ENCODE measurements at places on chromosomes 5 and 9. TPM values are rescaled to one million over a fixed set of nuclear protein-coding genes. Genes with fewer than 3 reads are reported as not detected.

DNA sequence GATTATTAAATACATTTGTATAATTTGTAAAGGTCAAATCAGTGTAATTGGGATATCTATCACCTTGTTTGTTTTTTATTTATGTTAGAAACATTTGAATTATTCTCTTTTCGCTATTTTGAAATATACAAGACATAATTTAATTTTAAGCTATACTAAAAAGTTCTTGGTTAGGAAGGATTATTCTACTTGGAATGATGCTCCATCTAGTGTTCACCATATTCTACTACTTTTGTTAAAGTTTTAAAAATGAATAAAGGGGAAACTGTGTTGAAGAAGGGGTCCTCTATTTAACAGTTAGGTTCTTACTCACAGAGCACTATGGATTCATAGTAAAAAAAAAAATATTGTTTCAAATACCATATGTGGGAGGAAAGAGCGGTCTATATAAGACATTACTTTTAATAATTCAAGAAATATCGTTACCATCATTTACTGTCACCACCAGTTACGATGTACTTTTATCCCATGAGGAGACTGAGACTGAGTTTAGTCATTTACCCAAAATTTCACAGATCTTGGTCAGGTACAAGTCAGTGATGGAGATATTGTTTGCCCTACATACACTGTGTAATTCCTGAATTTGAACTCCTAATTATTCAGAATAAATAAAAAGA, 6.3 kb upstream of the STOM start:
- H3K36me3 ChIP-seq: no peaks in the 10 kb centered on the region
- no peak overlapping the region for H3K27ac ChIP-seq
- DNase-seq: no peak
- H3K4me1 ChIP-seq: peaks cover 17% of the 10 kb centered on the region

Gene TARS1
- 305 TPM for total RNA-seq

DNA sequence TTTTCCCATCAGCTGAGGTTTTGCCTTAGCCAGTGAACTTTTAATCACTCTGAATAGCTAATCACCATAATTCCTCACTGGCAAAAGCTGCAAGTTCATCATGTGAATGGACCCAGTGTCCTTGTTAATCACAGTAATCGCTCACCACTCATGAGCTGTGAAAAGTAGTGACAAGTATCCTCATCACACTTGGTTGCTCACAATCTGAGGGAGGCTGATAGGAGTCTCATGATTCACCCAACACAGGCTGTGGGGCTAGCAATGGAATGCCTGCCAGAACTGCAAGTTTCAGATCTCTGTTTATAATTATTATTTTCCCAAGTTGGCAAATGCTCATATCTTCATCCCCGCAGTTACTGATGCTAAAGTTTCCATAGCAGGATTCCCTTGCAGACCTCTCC, 467.2 kb downstream of the KIF4B start:
- no peak for DNase-seq
- no peak overlapping the region for H3K4me3 ChIP-seq
- no peaks in the 10 kb centered on the region for H3K36me3 ChIP-seq
- H3K27me3 ChIP-seq: no peaks in the 10 kb centered on the region

GRCh38 chr5:9099689-9100088, 446.2 kb downstream of the SEMA5A start:
- H3K4me3 ChIP-seq: no peak overlapping the region
- no peaks in the 10 kb centered on the region for H3K4me1 ChIP-seq
- no peaks in the 10 kb centered on the region for H3K36me3 ChIP-seq

- no peak overlapping the region for H3K4me3 ChIP-seq
- H3K4me1 ChIP-seq: no peaks in the 10 kb centered on the region
- no peaks in the 10 kb centered on the region for H3K27me3 ChIP-seq
- DNase-seq: no peak
- no peaks in the 10 kb centered on the region for H3K36me3 ChIP-seq
Observed at GRCh38 chr9:119074017-119074416, 295.2 kb downstream of the BRINP1 start.

GRCh38 chr5:164277720-164278119, 772.3 kb downstream of the MAT2B start:
- no peaks in the 10 kb centered on the region for H3K27me3 ChIP-seq
- H3K36me3 ChIP-seq: no peaks in the 10 kb centered on the region
- H3K4me1 ChIP-seq: no peaks in the 10 kb centered on the region
- DNase-seq: peak; percentile 46

Gene FOXD4L6
- total RNA-seq: under 0.01 TPM

GRCh38 chr5:118529361-118530144, 458.8 kb downstream of the DTWD2 start:
- H3K36me3 ChIP-seq: no peaks in the 10 kb centered on the region
- no peak for DNase-seq
- no peak overlapping the region for H3K4me3 ChIP-seq
- H3K27ac ChIP-seq: no peak overlapping the region
- no peaks in the 10 kb centered on the region for H3K27me3 ChIP-seq
- peaks cover 4% of the 10 kb centered on the region for H3K4me1 ChIP-seq

Gene SLC6A7
- total RNA-seq: under 0.01 TPM

GRCh38 chr5:137937994-137938750, 48.9 kb downstream of the PKD2L2 start:
- H3K27me3 ChIP-seq: no peaks in the 10 kb centered on the region
- no peak overlapping the region for H3K4me3 ChIP-seq
- peaks cover 56% of the 10 kb centered on the region for H3K36me3 ChIP-seq
- H3K4me1 ChIP-seq: no peaks in the 10 kb centered on the region
- H3K27ac ChIP-seq: no peak overlapping the region

DNA sequence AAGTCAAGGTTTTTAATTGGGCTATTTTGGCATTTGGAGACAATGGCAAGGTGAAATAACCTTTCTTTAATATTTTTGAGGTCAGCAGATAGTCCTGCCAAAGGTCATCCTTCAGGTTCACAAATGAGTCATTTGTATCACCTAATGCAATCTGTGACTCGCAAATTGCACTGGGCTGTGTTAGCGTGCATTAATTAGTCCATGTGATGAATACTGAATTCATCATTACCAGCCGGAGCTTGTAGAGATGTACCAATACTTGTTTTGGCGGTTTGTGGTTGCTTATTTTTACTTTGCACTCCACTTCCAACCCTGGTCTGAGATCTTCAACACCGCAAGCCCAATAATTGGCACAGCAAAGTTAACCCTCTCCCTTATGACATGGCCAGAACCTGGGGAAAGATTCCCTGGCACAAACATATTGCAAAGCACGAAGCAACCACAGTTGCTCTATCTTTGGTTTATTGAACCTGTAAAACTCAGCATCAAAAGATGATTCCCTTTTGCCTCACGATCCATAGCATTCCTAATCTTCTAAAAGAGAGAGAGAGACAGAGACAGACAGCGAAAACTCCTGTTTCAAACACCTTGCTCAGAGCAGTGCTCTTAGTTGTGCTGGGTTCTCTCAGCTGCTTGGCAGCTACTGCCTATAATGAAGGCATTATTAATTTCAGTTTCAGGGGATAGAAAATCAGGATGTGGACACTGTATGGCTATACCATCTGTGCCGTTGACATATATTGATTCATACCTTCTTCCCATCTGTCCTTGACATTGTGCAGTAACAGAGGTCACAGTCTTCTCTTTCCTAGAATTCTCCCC, 178.1 kb downstream of the EBF1 start:
- H3K36me3 ChIP-seq: no peaks in the 10 kb centered on the region
- DNase-seq: no peak
- H3K4me3 ChIP-seq: no peak overlapping the region
- H3K27me3 ChIP-seq: no peaks in the 10 kb centered on the region
- H3K27ac ChIP-seq: no peak overlapping the region
- H3K4me1 ChIP-seq: no peaks in the 10 kb centered on the region

Gene ANGPTL2
- 72.5 TPM for total RNA-seq

DNA sequence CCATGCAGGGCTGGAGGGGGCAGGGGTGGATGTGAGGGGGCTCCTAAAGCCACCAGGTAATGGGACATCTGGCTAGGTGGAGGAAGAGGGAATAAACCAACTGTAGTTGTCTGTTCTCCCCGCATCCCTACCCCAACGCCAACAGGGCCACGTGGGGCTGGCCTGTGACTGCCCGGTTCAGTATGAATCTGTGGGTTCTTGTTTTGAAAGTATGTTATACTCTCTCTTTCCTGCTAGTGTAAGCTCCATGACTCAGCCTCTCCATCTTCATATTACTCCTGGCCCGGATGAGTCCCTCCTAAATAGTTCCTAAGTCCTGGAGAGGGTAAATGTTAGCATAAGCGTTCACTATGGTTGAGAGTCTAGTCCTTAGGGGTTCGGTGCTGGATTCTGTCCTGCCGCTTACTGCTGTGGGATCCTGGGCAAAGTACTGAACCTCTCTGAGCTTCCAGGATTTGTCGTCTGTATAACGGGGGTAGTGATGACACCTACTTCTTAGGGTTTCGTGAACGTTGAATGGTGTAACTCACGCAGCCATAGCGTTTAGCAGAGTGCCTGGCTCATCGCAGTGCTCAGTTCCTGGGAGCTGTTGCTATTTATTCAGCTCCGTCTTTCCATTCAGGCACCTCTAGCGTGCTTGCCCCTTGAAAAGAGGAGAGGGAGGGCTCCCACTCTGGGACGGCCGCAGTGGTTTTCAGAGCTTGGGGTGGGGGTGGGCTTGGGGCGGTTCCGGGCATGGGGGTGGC, 28.8 kb downstream of the LHX2 start:
- peak overlapping the region; percentile 64 for H3K4me3 ChIP-seq
- peaks cover 56% of the 10 kb centered on the region for H3K27me3 ChIP-seq
- no peak overlapping the region for H3K27ac ChIP-seq
- H3K36me3 ChIP-seq: no peaks in the 10 kb centered on the region
- peaks cover 14% of the 10 kb centered on the region for H3K4me1 ChIP-seq
- peak; percentile 98 for DNase-seq

Gene GPR150
- 0.29 TPM for total RNA-seq

GRCh38 chr5:83096660-83097339, 19.5 kb downstream of the XRCC4 start:
- H3K27ac ChIP-seq: peak overlapping the region; percentile 61
- peaks cover 33% of the 10 kb centered on the region for H3K4me1 ChIP-seq
- no peaks in the 10 kb centered on the region for H3K27me3 ChIP-seq
- peak; percentile 52 for DNase-seq

GRCh38 chr5:159628703-159629102, 287.6 kb upstream of the ADRA1B start:
- H3K27ac ChIP-seq: no peak overlapping the region
- H3K4me1 ChIP-seq: no peaks in the 10 kb centered on the region
- H3K27me3 ChIP-seq: no peaks in the 10 kb centered on the region

DNA sequence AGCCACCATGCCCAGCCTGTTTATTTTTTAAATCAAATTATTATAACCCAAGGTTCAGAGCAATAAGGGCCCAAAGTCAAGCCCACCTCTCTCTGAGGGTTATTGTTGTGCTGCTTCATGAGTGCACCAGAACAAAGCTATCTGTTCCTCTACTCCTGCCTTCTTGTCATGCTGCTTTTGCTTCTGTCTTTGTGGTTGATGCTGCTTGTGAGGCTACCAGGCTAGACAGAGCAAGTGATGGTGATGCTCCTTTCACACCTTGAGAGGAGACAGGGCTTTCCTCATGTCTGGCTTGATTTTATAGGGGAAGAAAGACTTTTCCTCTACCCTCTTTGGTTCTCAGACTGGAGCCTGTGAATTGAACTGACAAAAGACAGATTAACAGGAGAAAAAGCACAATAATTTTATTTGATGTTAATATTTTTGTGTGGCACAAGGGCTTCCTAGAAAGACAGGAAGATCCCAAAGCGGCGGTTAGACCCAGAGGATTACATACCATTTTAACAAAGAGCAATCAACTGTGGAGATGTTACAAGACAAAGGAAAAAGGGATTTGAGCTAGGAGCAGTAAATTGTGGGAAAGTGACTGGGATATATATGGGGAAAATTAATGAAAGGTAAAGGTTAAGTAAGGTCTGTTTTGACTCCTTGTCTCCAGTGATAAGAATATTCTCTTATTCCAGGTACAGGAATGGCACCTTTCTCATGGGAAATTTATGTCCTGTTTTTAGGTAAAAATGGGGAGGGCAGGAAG, 4.4 kb upstream of the CD180 start:
- H3K4me3 ChIP-seq: no peak overlapping the region
- no peaks in the 10 kb centered on the region for H3K4me1 ChIP-seq
- DNase-seq: no peak

- H3K27ac ChIP-seq: no peak overlapping the region
- no peaks in the 10 kb centered on the region for H3K27me3 ChIP-seq
- no peaks in the 10 kb centered on the region for H3K36me3 ChIP-seq
- DNase-seq: no peak
Observed at GRCh38 chr5:174572591-174572990, 151.8 kb upstream of the MSX2 start.

Gene HK3
- 1.8 TPM for total RNA-seq

Gene PCDHB15
- 1.1 TPM for total RNA-seq

Data from osteoblast (primary cell).